ENCODE measurements at places on chromosomes 6 and 20.

DNA sequence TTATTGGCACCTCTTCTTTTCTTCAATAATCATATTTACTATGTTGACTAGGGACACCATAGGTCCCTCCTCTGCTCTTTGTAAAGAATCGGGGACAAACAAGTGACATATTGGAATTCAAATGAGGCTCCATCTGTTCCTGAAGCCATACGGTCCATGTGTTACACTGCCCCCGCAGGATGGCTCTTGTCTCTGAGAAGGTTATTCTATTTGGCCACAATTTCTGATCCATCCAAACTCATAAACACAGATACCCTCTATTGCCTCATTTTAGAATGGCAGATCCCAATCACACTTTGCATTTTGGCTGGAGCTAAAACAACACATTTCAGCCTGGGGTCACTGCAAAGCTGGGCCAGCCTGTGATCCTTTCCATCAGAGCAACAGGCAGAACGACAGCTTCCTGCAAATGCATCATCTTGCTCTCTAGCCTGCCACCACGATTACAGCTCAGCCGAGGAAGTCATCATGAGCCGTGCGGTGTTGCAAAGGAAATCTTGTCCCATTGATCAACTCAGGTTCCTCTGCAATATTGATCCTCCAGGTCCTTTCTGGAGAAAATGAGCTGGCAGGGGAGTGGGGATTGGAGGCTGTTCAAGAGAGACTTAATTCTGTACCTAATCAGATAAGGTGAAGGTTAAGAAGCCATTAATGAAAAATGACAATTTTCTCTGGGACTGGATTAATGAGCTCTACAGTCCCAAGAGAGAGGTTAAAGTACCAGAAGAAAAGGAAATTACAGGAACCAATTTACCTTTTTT is 73.1 kb downstream of the AGPAT4 start:
- no peak for DNase-seq

DNA sequence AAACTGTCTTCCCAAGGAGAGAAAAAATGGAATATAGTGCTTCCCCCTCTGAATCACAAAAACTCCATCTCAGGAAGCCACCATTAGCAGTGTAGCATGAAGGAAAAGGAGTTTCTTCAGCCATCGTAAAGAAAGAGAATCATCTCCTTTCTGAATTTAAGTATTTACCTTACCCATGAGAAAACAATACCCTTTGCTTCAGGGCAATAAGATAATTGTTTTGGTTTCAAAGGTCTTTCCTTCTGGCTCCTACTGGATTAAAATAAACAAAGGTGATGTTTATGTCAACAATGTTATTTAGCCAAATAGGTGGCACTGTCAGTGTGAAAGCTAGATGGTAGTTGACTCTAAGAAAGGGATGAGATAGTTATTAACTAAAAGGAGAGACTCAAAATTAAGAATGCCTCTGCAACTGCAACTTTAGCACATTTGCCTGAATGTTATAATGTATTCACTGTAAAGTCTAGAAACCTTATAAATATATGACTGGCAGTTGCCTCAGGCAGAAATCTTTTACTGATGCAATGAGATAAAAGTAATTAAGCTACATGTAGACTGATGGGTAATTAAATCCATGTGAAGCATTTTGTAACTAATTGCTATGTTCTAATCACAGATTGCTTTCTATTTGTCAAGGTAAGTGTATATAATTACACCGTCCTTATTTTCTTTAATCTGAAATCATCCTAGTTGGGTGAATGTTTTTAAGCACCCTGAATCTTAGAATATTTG is 399.0 kb downstream of the CDKAL1 start:
- DNase-seq = no peak

DNA sequence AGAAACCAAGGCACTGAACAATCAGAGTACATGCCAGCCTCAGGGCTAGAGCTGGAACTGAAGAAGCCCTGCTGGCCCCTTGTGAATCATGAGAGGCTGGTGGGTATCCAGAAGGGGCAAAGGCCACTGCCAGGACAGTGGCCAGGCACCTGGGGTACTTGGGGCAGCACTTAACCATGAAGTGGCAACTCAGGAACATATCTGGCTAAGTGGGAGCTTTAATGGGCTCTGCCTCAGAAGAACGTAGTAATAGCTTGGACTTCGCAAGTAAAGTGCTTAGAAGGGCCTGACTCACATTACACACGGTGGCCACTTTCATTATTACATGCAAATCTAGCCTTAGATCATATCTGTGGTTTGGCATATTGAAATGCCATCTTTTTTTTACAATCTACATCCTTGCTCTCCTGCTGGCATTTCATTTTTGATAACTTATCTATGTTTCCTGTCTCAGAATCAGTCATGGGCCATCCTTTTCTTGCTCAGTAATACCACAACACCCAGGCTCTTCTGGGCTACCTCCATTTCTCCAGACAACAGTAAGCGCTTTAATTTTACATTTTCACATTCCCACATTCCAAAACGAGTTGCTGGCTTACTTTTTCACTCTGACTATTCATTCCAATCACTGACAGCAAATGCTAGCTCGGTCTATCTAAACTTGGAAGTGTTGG is 21.6 kb downstream of the NAPB start:
- DNase-seq = no peak

GRCh38 chr20:21183722-21184121 is 57.8 kb downstream of the KIZ start:
- DNase-seq = no peak

- no peak for DNase-seq
Measured at GRCh38 chr6:168686831-168687730, 246.1 kb downstream of the SMOC2 start.

GRCh38 chr6:54248319-54248718 is 59.9 kb upstream of the TINAG start:
- DNase-seq = no peak

DNA sequence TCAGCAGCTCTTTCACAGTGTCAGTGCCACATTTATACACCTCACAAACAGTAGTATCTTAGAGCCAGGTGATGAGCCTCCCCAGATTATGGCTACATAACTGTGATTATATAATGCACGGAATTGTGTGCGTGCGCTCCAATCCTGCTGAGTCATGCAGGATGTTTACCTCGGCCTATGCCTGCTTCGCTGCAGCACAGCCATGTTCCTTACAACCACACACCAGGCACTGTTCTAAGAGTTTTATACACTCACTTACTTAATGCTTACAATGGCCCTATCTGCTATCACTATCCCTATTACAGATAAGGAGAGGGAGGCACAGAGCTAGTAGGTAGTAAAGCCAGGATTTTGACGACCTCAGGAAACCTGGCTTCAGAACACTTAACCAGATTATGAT is 7.3 kb downstream of the ZKSCAN3 start:
- no peak for DNase-seq

GRCh38 chr6:22917344-22917743 is 348.0 kb downstream of the HDGFL1 start:
- no peak for DNase-seq

DNA sequence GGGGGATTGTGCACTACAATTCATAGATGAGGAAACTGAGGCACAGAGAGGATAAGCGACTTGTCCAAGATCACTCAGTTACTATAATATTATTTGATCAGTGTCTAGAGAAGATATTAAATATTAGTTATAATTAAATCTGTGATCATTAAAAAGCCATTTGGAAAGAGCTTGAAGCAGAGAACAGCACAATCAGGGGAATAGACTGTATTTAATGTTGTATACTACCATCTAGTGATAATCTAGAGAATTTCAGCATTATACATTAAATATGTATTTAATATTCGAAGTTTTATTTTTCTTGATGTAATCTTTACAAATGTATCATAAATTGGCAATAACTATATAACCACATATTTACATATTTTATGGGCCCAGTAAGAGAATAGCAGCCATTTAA is 20.1 kb upstream of the MTCL3 start:
- DNase-seq = no peak

GRCh38 chr6:75098709-75099108 is 107.1 kb downstream of the COL12A1 start:
- no peak for DNase-seq

GRCh38 chr6:154347981-154348380 is 8.6 kb downstream of the IPCEF1 start:
- DNase-seq = no peak

- DNase-seq = no peak
Measured at GRCh38 chr6:155201461-155202226, 62.2 kb upstream of the CLDN20 start.

DNA sequence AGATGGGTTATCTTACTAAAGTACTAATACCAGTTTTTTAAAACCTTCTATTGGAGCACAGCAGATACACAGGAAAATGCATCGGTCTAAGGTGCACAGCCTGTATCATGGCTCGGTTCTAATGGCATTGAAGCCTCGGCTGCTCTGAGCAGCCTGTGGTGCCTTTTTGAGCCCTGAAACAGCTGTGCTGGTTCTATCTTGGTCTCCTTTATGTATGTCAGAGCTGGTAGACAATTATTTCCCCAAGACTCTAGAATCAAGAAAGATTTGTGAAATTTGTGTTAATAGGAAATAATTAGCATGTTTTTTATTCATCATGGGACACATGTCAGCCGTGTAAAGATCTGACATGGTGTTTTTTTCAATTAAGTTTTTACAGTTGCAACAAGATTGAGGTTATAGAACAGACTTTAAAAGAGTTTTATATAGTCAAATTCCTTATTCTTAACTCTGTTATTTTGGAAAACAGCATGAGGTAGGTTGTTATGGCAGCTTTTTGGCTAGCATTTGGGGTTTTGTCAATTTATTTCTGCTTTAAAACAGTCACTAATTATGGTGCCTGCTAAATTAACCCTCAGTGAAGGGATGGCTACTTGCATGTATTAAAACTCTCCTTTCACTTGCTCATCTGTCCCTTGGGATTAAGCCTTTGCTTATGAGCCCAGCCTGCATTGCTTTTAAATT is 40.3 kb upstream of the C20orf144 start:
- DNase-seq = no peak

DNA sequence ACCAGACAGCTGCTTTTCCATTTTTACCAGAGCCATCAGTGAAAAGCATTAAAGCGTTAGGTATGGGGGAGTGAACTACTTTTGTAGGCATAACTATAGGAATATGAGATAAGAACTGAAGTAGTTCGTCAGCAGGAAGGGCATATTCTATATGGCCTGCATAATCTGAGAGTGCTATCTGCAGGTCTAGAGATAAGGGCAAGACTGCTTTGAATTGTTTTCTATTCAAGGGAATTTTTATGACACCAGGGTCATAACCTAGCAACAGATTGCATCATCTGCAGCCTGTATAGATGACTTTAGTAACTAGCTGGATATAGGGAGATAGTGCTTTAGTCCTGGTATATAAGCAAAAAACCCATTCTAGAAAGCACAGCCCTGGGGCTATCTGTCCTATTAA is 437.3 kb upstream of the HTR1E start:
- DNase-seq = no peak

DNA sequence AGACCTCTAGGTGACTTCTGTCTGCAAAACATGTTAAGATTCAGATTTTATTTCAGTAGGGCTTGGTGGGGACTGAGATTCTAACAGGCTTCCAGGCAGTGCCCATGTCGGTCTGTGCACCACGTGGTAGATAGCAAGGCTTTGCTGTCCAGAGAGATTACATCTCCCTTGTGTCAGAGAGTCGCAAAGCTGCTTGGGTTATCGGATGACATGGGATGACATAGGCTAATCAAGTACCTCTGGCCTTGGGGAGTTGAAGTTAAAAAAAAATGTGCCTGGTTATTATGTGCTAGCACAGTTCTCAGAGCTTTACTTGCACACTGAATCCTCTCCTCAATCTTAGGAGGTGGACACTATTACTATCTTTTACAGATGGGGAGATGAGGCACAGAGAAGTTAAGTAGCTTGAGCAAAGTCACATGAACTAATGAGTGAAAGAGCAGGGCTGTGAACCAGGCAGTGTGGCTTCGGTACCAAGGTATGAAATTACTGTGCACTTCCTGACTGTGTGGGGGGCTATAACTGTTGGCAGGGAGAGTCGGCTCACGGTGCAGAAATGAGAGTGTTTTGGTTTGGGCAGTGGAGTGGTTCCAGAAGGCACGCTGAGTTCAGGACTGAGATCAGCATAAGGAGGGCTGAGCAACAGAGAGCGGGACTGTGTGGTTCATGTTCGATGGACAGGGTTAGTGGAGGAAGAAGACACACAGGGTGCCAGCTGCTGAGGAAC is 41.1 kb downstream of the FARS2 start:
- no peak for DNase-seq

- no peak for DNase-seq
Measured at GRCh38 chr6:15621203-15622044, 41.4 kb downstream of the DTNBP1 start.

- DNase-seq = no peak
Measured at GRCh38 chr6:22448291-22448711, 121.1 kb upstream of the HDGFL1 start.

GRCh38 chr6:44176130-44176761 is 17.6 kb downstream of the CAPN11 start:
- no peak for DNase-seq
